Fibroblast of skin of scalp (primary cell): ENCODE measurements at places on chromosomes 2 and 18.

DNA sequence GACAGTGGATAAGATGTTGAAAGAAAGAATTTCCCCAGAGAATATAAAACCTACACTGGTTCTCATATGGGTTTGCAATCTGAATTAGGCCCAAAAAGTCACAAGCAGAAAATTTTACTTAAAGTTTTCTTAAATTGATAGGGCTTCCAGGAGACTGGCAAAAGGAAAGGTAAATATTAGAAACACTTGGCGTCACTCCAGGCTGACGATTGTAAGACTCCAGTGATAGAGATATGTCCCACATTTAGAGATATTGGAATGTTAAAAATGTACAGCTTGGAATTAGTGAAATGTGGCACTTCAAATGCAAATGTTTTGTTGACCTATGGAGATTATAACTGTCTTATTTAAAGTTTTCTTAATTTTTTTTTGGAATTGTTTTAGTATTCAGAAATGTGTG, 14.0 kb downstream of the YIPF4 start:
- peak; percentile 5 for DNase-seq

GRCh38 chr2:164061129-164061746, 325.4 kb upstream of the FIGN start:
- DNase-seq = peak; percentile 42

DNA sequence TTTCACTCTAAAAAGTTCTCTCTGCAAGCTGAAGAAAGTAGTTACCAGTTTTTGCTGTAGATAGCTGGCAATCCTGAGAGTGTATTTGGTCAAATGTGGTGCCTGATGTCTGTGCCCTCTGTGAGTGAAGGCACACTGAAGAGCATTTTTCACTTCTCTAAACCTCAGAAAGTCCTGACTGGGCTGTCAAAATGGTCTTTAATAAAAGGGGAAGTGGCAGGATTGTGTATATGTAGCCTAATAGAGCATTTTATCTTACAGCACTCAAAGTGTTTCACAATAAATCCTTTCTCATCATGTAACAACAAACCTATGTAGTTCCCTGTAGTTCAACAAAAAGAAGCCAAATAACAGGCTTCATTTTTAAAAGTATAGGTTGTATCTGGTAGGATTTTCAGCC, 1552.3 kb upstream of the SLC39A10 start:
- DNase-seq = peak; percentile 3

DNA sequence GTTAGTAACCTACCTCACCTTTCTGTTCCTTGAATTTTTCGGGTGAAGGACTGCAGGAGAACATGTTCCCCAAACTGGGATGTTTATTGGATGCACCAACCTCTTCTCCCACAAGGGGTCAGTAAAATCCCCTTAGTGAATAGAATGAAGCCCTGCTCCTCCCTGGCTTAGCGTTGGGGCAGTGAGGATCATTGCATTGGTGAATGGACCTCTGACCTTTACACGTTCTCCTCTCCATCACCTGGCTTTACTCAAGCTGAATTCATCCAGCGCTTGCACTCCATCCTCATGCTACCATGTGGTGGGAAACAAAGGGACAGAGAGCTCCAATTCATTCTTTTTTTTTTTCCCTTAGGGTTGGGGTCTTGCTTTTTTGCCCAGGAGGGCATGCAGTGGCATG, 157.2 kb downstream of the MIB1 start:
- peak; percentile 39 for DNase-seq

DNA sequence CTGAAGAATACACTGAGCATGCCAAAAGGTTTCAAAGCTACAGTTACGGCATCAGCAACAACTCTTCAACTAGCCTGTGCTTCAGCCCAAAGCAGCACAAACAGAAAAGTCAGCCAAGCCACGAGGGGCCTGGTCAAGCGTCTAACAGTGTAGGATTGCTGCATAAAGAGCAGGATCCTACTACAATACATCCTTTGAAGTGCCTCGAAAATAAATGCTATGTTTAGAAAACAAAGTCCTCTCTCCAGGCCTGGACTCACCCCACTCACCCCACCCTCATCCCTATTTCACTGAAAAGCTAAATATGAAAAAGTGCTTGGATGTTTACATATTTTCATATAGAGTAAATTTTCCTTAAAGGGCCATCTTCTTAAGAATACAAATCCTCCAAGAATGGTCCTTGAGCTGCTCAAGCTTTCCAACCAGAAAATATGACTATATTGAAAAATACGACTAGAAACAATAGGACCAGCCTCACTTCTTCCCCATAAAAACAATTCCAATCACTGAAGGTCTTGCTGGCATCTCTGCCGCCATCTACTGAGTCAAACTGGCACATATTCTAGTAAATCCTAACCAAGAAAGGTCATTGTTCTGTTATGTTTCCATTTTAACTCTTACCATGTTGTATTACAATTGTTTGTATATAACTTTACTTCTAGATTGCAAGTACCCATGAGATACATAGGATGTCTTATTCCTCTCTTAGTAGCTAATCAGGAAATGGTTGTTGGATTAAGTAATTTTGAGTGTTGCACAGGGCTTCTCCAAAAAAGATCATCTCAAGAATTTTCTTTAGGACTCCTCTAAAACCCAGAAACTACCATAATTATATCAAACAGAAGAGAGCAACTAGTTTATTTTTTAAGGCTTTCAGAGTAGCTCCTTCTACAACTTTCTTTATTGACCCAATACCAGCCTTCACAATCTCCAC, 63.6 kb downstream of the CLHC1 start:
- DNase-seq = peak; percentile 80

DNA sequence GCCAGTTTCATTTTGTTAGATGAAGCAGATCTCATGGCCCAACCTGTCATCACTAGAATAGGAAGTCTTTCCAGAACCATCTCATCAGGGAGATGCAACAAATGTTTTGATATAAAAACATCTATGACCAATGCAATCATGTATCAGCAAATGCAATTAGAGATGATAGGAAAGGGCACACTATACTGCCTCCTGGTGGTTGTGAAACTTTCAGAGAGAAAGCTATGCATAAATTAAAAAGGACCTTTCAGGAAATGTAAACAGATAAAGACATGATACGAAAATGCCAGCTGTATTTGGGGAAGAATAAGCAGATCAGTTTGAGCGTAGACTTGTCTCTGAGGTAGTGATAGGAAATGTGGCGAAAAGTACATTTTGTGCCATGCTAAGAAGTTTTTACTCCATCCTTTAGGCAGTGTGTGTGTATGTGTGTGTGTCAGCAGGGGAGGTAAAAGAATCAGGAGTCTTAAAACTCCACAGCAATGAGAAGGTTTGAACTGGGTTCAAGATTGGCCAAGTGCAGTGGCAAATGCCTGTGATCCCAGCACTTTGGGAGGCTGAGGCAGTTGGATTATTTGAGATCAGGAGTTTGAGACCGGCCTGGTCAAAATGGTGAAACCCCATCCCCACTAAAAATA, 479.3 kb downstream of the CPS1 start:
- peak; percentile 2 for DNase-seq

- peak; percentile 35 for DNase-seq
These were observed 28.2 kb downstream of the ACMSD start for GRCh38 chr2:134866498-134867099.

GRCh38 chr2:218781691-218782527, at the start of gene CYP27A1:
Gene CYP27A1 (plus strand): TSS chr2:218782147. CDS start chr2:218782183, 36 bp downstream.
- peak; percentile 19 for DNase-seq

DNA sequence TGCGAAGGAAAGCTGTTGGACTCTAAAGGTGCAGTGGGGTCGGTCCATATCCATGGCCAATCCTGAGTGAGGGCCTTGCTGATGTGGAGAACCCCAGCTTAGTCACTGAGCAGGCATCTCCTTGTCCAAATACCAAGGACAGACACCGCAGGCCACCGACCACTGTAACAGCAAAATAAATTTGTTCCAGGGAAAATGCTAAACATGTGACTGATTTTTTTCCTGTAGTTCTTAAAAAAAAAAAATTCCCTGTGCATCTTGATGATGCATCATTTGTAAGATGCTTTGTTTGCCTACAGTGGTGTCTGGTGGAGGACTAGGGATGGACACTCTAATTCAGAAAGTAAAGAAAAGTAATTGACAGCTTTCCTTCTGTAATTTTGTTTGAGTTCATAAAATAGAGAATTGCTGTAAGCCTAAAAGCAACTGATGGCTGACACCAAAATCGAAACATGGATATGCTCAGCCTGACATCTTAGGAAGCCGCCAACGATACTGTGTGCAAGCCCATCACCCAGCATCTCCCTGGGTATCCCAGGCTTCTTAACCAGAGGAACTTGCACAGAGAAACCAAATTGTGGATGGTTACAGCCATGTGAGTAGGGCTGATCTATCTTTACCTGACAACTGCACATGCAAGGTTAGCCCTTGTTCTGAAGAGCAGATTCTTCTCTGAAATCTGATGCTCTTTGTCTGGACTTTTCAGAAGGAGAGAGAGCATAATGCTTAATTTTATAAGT, 188.6 kb downstream of the ARL4C start:
- peak; percentile 75 for DNase-seq

DNA sequence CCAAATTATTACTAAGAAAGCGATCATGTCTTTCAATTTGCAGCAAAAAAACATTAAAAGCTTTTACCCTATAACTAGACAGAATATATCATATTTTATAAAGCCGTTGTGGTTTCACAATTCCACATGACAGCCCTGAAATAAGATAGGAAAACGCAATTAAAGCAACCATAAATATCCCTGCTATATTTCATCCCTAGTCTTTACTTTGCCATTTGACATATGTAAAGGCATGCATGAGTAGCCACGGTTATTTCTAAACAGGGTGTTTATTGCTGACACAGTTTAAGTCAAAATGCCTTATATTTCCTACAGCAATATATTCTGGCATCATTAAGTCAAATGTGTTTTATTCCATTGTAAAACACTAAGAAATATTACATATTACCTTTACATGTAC, 239.9 kb downstream of the DSEL start:
- DNase-seq = no peak

GRCh38 chr18:39178166-39178565, 1612.6 kb upstream of the CELF4 start:
- no peak for DNase-seq

GRCh38 chr2:70935468-70936164, at the start of gene ATP6V1B1:
Gene ATP6V1B1 (plus strand): TSS chr2:70935900. CDS start chr2:70935955, 55 bp downstream.
- DNase-seq = no peak

- peak; percentile 65 for DNase-seq
These were observed 4.5 kb downstream of the RAB31 start for GRCh38 chr18:9712611-9713010.

GRCh38 chr2:38610851-38611801, 8.4 kb upstream of the HNRNPLL start:
- no peak for DNase-seq

DNA sequence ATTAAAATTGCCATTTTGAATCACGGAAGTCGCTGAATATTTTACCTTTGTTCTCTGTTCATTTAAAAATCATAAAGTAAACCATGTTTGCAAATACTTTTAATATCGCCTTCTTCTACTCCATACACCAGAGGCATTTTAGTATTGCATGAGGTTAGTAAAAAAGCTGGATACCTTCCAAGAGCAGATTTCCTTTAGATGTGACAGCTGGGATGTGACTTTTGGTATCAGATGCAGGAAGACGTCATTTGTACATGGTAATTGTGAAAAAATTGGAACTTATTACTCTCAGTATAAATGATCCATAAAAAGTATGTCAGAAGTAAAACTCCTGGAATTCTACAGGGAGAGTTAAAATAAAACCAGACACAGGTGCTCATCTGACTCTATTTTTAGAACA, 89.5 kb downstream of the SLC4A10 start:
- DNase-seq = no peak
